ENCODE measurements at places on chromosomes 4 and X. TPM values are rescaled to one million over a fixed set of nuclear protein-coding genes. Genes with fewer than 3 reads are reported as not detected.
A peak's percentile ranks its signal among the peaks of the same experiment; 100 is the strongest.

- DNase-seq: no peak
Measured at GRCh38 chrX:101482296-101482695, 3.0 kb upstream of the ARMCX4 start.

- no peak for DNase-seq
Measured at GRCh38 chr4:73705721-73706120, 34.6 kb upstream of the CXCL8 start.

DNA sequence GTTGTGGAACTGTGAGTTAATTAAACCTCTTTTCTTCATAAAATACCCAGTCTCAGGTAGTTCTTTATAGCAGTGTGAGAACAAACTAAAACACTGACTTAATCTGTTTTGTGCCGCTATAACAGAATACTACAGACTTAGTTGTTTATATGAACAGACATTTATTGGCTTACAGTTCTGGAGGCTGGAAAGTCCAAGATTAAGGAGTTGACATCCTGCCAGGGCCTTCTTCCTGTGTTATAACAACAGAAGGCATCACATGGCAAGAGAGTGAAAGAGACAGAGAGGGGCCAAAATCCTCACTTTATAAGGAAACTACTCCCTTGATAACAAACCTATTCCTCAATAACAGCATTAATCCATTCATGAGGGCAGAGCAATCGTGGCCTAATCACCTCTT is 42.5 kb upstream of the KCNIP4 start:
- no peak for DNase-seq

GRCh38 chrX:43656005-43656494 is at the start of gene MAOA:
TSS of gene MAOA (plus strand) at chrX:43656299. CDS start at chrX:43656342, 43 bp downstream.
- peak; percentile 91 for DNase-seq

GRCh38 chrX:11899091-11899490 is 141.1 kb downstream of the MSL3 start:
- no peak for DNase-seq

DNA sequence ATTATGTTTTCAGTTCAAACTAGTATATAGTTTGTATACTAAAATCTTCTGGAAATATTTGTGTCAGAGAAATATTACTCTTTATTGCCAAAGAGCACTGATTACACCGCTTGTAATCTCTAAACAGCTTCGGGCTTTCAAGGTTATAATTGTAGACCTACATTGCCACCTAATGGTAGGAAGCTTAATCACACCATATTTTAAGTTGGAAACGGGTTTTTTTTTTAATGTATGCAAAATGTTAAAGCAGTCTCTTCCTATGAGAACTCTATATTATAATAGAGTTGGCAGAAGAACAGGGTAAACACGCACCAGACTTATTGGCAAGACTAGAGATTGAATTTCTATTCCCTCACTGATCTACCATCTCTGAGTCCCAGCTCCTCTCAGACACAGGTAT is 19.5 kb upstream of the NFXL1 start:
- no peak for DNase-seq

GRCh38 chrX:48558271-48558670 is 16.0 kb upstream of the RBM3 start:
- no peak for DNase-seq

- DNase-seq: no peak
Measured at GRCh38 chr4:118981171-118981838, 92.7 kb downstream of the SYNPO2 start.

DNA sequence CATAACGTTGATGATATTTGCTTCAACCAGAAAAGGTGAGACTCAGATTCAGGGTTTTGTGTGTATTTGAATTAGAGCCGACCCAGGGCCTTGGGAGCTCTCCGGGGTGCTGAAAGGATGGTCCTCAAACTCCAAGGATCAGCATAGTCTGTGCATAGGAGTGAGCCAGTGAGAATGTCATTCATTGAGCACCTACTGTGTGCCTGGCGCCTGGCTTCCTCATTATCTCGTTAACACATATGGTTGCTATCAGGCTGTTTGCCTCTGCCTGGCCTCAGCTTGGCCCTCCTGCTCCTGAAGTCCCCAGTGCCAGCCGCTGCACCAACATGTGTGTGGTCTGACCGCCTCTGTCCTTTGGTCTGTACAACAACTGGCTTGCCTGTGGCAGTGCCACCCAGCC is 25.1 kb upstream of the JAKMIP1 start:
- no peak for DNase-seq

DNA sequence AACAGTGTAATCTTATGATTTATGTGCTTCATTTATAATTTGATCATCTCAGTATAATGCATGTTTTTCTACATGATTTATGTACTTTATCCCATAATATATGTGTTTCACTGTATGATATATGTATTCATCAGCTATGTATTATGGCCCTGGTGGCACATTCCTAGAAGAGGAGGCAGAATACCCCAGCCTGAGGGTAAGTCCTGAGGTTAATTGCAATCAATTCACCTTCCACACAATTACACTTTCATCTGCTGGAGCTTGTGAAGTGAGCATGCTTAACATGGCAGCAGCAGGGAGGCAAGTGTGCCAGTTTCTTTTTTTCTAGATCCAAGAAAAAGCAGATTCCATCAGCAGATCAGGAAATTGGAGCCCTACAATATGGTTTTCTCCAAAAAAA is 81.2 kb downstream of the CXXC4 start:
- no peak for DNase-seq

GRCh38 chr4:81607950-81608349 is 136.2 kb upstream of the RASGEF1B start:
- DNase-seq: no peak

DNA sequence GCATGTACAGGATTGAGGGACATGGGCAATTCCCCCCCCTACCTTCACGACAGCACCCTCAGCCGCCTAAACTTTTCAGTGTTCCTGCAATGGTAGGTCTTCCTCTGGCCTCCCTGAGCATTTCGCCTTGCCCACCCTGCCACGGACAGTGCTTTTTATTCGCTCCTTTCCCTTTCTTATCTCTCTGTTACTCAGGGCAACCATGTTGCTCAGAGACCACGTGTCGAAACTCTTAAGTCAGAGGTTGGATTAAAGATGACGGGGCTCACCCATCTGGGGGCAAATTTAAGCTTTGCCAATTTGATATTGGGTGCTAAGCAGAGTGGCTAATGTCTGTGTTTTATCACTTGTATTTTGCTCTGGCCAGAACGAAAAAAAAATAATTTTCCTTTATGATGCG is 20.4 kb downstream of the TENM3 start:
- no peak for DNase-seq

GRCh38 chr4:75686346-75686745 is 13.1 kb upstream of the G3BP2 start:
- no peak for DNase-seq

- DNase-seq: no peak
Measured at GRCh38 chrX:115266300-115266699, 23.2 kb upstream of the LUZP4 start.

- peak; percentile 36 for DNase-seq
Measured at GRCh38 chr4:94507708-94508107, 56.0 kb downstream of the PDLIM5 start.

- DNase-seq: no peak
Measured at GRCh38 chrX:134570899-134571298, 87.4 kb downstream of the PLAC1 start.

- no peak for DNase-seq
Measured at GRCh38 chrX:153970357-153971123, 1.1 kb downstream of the HCFC1 start.

- no peak for DNase-seq
Measured at GRCh38 chr4:39950861-39951481, 26.7 kb downstream of the PDS5A start.

- DNase-seq: no peak
Measured at GRCh38 chrX:774536-774935, 143.9 kb downstream of the SHOX start.

DNA sequence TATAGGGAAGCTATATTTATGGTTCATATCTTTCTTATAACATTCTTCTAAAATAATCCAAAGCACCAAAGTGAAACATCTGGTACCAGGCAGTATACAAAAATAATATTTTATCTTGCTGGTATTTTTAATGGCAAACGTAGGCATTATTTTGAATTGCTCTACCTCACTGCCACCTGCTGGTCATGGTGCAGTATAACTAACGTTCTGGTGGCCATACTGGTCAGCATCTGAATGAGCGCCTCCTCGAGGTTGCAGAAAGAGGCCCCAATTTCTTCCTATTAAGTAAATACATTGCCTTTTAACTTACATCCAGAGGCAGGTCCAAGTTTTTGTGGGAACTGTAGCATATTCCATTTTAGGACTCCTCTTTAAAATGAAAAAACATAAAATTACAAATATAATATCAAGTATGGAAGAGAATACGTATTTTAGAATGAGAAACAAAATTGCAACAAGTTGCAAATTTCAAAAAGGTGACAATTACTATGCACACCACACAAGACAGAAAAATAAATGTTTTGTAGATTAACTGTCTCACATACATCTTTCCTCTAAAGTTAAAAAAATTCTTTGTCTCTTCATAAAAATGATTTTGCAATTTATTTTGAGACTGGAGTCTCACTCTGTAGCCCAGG is 22.9 kb upstream of the CWH43 start:
- DNase-seq: peak; percentile 62

GRCh38 chr4:10295301-10295700 is 161.9 kb downstream of the ZNF518B start:
- DNase-seq: no peak

- no peak for DNase-seq
Measured at GRCh38 chrX:153319295-153320046, 2.1 kb downstream of the PNMA6F start.

GRCh38 chr4:5712931-5713330 is 1.9 kb downstream of the EVC start:
- DNase-seq: no peak

DNA sequence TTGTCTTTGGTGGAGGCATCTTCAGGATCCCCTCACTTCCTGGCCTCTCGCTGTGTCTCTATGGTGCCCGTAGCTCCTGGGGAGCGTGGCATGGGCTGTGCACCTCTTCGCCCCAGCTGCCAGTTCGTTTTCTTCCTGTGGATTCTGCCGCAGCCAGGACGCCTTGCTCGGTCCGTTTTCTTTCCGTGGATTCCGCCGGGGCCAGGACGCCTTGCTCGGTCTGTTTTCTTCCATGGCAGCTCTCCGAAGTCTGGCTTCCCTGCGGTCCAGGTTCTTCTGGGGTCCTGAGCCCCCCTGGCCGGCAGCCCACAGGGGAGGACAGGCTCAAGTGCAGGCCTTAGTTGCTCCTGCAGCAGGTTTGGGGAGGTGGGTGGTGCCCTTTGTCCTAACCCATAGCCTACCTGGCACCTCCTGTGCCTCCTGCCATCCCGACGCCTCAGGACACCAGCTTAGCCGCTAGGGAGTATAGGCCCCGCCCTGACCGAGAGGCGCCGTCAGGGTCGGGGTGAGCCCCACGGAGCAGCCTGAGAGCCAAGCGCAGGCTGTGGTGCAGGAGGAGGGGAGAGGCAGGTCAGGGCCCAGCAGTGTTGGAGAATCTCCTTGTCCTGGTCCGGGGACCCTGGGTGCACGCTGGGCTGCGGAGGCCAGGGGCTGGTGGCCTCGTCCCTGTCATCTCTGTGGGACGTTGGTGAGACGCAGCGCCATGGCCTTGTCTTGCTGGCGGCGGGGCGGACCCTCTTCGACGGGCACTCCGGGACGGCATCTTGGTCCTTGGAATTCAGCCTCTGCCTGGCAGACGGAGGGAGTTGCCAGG is 27.1 kb downstream of the UVSSA start:
- DNase-seq: no peak

GRCh38 chr4:118942465-118942864 is 53.8 kb downstream of the SYNPO2 start:
- DNase-seq: no peak

CFAP299 gene
- not detected for total RNA-seq

GAGE2A gene
- not detected for total RNA-seq

HS3ST1 gene
- total RNA-seq: 0.43 TPM

TCEAL7 gene
- 0.78 TPM for total RNA-seq

DCAF8L2 gene
- total RNA-seq: not detected

CT45A8 gene
- total RNA-seq: not detected

SRPK3 gene
- total RNA-seq: 78.0 TPM

CABS1 gene
- total RNA-seq: not detected

IL2RG gene
- total RNA-seq: 1.5 TPM

ODAPH gene
- total RNA-seq: 0.15 TPM

CSN1S1 gene
- not detected for total RNA-seq

CLCN5 gene
- total RNA-seq: 8.2 TPM

ZNF157 gene
- not detected for total RNA-seq

RRH gene
- not detected for total RNA-seq

VCX gene
- total RNA-seq: not detected

NONO gene
- 119 TPM for total RNA-seq

FSTL5 gene
- total RNA-seq: not detected

ADGRL3 gene
- 0.83 TPM for total RNA-seq
